ENCODE measurements at places on chromosomes 2 and 18.

DNA sequence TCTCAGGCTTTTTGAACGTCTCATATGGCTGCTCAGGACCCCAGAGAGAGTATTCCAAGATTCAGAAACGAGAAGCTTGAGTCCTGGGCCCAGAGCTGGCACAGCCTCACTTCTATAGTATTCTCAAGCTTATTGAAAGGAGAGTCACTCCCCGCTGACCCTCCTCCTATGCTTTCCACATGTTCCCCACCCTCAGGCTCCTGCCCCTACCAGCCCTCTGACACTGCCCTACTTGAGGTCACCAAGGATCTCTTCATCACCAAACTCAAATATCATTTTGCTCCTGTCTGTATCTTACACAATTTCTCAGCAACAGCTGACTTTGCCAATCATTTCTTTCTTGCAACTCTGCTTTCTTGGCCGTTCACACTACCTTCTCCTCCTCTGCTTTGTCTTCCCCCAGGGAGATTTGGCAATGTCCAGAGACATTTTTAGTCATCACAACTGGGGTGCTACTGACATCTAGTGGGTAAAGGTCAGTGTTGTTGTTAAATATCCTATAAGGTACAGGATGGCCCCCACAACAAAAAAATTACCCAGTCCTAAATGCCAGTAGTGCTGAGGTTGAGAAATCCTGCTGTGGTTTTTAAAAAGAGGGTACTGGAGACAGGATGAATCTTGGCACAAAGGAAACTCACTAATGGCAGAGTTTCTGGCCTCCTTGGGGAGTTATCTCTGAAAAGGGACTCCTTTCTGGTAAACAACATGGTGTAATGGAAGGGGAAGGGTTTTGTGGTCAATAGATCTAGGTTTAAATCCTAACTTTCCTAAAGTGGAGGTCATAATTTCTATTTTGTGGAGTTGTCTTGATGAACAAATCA, 26.9 kb upstream of the INSIG2 start:
- peaks cover 6% of the 10 kb centered on the region for H3K4me1 ChIP-seq
- no peak overlapping the region for H3K4me3 ChIP-seq
- no peaks in the 10 kb centered on the region for H3K36me3 ChIP-seq

- H3K4me3 ChIP-seq = no peak overlapping the region
- DNase-seq = no peak
- H3K4me1 ChIP-seq = no peaks in the 10 kb centered on the region
- no peak overlapping the region for H3K27ac ChIP-seq
Observed at GRCh38 chr2:216362730-216363129, 9.6 kb downstream of the MARCHF4 start.

- H3K4me1 ChIP-seq = no peaks in the 10 kb centered on the region
- no peak overlapping the region for H3K4me3 ChIP-seq
- H3K27me3 ChIP-seq = no peaks in the 10 kb centered on the region
- DNase-seq = no peak
Observed at GRCh38 chr18:67549946-67550345, 33.4 kb upstream of the DSEL start.

GRCh38 chr2:127859712-127860085, 1.7 kb upstream of the POLR2D start:
- peaks cover 29% of the 10 kb centered on the region for H3K36me3 ChIP-seq
- no peak overlapping the region for H3K27ac ChIP-seq
- peak overlapping the region; percentile 59 for H3K4me3 ChIP-seq

DNA sequence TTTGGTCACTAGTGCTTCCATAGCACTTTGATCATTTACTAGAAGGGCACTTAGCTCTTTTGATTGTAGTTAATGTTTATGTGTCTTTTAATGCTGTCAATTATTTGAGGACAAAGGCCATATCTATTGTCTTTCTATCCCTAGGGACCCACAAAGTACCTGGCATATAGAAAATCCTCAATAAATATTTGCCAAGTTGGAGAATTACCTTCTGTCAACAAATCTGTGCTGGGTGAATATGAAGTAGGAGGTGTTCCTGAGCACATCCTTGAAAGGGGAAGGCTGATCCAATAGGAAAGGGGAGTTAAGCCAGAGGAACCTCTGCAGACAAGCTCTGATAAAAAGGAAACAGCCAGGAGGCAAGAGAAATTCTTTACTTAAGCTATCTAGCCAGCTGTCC, 8.2 kb downstream of the DPP4 start:
- H3K27ac ChIP-seq = no peak overlapping the region
- H3K4me3 ChIP-seq = no peak overlapping the region
- peaks cover 37% of the 10 kb centered on the region for H3K36me3 ChIP-seq
- H3K4me1 ChIP-seq = peaks cover 52% of the 10 kb centered on the region

GRCh38 chr2:120590841-120591240, 144.8 kb upstream of the GLI2 start:
- H3K4me3 ChIP-seq = no peak overlapping the region
- H3K4me1 ChIP-seq = peaks cover 3% of the 10 kb centered on the region
- no peak overlapping the region for H3K27ac ChIP-seq
- H3K36me3 ChIP-seq = no peaks in the 10 kb centered on the region
- DNase-seq = no peak

GRCh38 chr2:159322419-159322818, 35.9 kb upstream of the WDSUB1 start:
- no peak overlapping the region for H3K27ac ChIP-seq
- H3K4me3 ChIP-seq = no peak overlapping the region
- H3K4me1 ChIP-seq = no peaks in the 10 kb centered on the region
- DNase-seq = no peak
- H3K36me3 ChIP-seq = no peaks in the 10 kb centered on the region
- no peaks in the 10 kb centered on the region for H3K27me3 ChIP-seq

GRCh38 chr2:71784734-71785511, 331.6 kb downstream of the DYSF start:
- H3K27me3 ChIP-seq = peaks cover 6% of the 10 kb centered on the region
- H3K4me3 ChIP-seq = no peak overlapping the region
- H3K4me1 ChIP-seq = no peaks in the 10 kb centered on the region
- DNase-seq = no peak
- no peaks in the 10 kb centered on the region for H3K36me3 ChIP-seq

- no peak overlapping the region for H3K4me3 ChIP-seq
- H3K4me1 ChIP-seq = no peaks in the 10 kb centered on the region
- H3K36me3 ChIP-seq = no peaks in the 10 kb centered on the region
- H3K27me3 ChIP-seq = no peaks in the 10 kb centered on the region
- DNase-seq = no peak
Observed at GRCh38 chr2:199219551-199219950, 238.2 kb downstream of the SATB2 start.

DNA sequence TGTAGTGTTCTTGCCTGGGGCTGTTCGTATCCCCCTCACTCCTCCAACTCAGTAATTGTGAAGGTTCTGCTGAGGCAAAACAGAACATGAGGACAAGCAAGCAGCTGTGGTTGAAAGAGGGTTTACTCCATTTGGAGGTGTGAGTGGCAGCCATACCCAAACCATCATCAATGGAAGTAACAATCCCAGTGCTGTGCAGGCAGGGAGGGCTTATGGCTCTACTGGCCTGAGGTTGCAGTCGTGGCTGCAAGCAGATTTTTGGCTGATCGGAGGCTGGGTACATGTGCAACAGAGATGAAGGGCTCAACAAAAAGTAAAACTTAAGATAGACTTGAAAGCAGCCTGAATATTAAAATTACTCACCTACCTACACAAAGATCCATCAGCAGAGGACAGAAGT, 13.2 kb downstream of the SRSF7 start:
- H3K4me1 ChIP-seq = peaks cover 19% of the 10 kb centered on the region
- H3K4me3 ChIP-seq = no peak overlapping the region
- DNase-seq = no peak
- H3K36me3 ChIP-seq = peaks cover 62% of the 10 kb centered on the region
- peak overlapping the region; percentile 66 for H3K27ac ChIP-seq
- no peaks in the 10 kb centered on the region for H3K27me3 ChIP-seq

DNA sequence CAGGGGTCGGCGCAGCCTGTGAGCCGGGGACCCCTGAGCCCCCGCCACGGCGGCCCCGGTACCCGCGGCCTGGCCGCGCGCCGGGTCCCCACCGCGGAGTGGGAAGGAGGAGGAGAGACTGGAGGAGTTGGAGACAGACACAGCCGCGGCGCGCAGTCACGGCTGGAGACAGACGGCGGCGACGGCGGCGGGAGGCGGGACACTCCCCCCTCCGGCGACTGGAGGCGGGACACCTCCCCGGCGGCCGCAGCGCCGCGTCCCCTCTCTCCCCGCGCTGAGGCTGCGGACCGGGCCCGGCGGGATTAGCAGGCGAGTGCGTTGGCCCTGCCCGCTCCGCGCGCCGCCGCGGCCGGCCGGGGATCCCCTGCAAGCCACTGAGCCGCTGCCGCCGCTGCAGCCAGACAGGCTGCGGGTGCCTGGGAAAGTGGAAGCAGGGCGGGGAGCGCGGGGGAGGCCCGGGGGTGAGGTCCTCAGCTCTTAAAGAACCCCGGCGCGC, 1.0 kb upstream of the LDLRAD4 start:
- H3K36me3 ChIP-seq = peaks cover under 1% of the 10 kb centered on the region
- peaks cover 13% of the 10 kb centered on the region for H3K27me3 ChIP-seq
- peaks cover 38% of the 10 kb centered on the region for H3K4me1 ChIP-seq
- H3K4me3 ChIP-seq = peak overlapping the region; percentile 31
- H3K27ac ChIP-seq = no peak overlapping the region

DNA sequence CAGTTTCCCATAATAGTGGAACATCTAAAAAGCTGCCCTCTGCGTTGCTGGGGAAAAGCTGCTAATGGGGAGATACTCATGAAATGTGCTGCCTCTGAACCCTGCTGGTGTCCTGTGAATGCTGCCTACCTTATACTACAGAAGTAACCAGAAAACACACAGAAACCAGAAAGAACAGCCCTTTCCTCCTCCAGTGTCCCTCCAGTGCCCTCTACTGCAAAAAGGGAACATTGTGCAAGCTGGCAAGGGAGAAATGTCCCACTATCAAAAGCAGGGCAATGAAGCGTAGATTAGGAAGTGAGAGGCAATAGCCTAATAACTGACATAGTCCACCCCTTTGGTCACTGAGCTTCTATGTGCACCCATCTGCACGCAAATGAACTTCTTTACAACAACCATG, 162.7 kb upstream of the ETAA1 start:
- peaks cover 4% of the 10 kb centered on the region for H3K27me3 ChIP-seq
- H3K4me1 ChIP-seq = no peaks in the 10 kb centered on the region
- no peak overlapping the region for H3K27ac ChIP-seq
- H3K36me3 ChIP-seq = no peaks in the 10 kb centered on the region

DNA sequence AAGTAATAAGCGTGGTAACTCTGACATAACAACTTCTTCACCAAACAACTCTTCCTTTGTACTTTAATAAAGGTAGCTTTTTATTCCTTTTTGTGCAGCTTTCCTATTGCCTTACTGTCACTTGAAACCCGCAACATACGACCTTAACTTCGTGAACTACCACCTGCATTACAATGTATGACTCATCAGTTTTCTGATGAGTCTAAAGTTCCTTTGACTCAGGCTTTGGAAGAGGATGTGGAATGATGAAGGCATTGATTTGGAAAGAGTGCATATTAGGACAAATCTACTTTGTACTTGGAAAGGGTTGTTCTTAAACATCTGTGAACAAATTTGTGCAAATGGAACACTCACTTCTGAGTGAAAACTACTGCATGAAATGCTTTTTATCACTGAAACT, 1012.1 kb downstream of the TMEM182 start:
- H3K4me3 ChIP-seq = no peak overlapping the region
- no peaks in the 10 kb centered on the region for H3K27me3 ChIP-seq
- no peaks in the 10 kb centered on the region for H3K36me3 ChIP-seq
- H3K4me1 ChIP-seq = no peaks in the 10 kb centered on the region
- no peak overlapping the region for H3K27ac ChIP-seq

DNA sequence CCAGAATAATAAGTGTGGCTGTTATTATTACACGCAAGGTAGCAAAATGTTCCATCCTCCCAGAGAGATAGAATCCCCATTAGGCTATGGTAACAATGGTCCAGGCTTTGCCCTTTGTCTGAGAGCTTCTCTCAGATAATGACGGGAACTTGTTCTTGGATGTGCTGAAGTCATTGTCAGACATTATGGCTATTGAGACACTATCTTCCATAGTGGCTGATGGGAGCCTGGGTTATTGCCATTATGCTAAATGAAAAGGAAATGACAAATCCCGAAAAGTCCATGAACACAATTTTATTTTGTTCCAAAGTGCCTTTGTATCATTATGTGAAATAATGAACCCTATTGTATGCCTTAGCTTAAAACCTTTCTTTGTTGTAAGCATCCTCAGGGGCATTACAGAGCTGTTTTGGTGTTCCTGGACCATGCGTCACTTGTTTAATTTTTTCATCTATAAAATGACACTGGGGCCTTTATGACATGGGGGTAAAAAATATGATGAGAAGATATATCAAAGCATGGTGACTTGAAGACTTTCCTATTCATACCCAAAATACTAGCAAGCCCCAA, 218.5 kb downstream of the KCNS3 start:
- H3K27ac ChIP-seq = no peak overlapping the region
- H3K4me3 ChIP-seq = no peak overlapping the region
- peaks cover 4% of the 10 kb centered on the region for H3K27me3 ChIP-seq
- H3K4me1 ChIP-seq = no peaks in the 10 kb centered on the region
- DNase-seq = no peak

- no peaks in the 10 kb centered on the region for H3K36me3 ChIP-seq
- H3K4me3 ChIP-seq = no peak overlapping the region
- H3K4me1 ChIP-seq = peaks cover 30% of the 10 kb centered on the region
- DNase-seq = no peak
- no peak overlapping the region for H3K27ac ChIP-seq
Observed at GRCh38 chr2:233976690-233977294, 59.6 kb downstream of the TRPM8 start.

DNA sequence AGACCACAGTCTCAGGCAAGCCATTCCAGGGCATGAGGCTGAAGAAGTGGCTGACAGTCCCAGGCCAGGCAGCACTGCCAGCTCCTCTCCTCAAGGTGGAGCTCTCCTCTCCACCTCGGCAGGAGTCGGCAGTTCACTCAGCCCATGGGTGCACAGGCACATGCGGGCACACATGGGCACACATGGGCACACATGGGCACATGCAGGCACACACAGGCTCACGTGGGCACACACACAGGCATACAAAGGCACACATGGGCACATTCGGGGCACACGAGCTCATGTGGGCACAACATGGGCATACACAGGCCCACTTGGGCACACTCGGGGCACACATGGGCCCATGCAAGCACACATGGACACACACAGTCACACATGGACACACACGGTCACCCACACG, 65.3 kb upstream of the TAF1B start:
- H3K4me1 ChIP-seq = peaks cover 34% of the 10 kb centered on the region
- H3K27me3 ChIP-seq = no peaks in the 10 kb centered on the region
- H3K36me3 ChIP-seq = no peaks in the 10 kb centered on the region
- H3K27ac ChIP-seq = no peak overlapping the region
- no peak overlapping the region for H3K4me3 ChIP-seq

- H3K36me3 ChIP-seq = peaks cover 13% of the 10 kb centered on the region
- H3K27me3 ChIP-seq = no peaks in the 10 kb centered on the region
- H3K4me3 ChIP-seq = peak overlapping the region; percentile 96
- peak; percentile 57 for DNase-seq
Observed at GRCh38 chr2:86623043-86623493, 597 bp downstream of the RNF103 start.

GRCh38 chr2:109446278-109447131, 167.3 kb downstream of the SEPTIN10 start:
- DNase-seq = no peak
- H3K36me3 ChIP-seq = peaks cover 20% of the 10 kb centered on the region
- no peak overlapping the region for H3K4me3 ChIP-seq
- H3K4me1 ChIP-seq = no peaks in the 10 kb centered on the region
- no peak overlapping the region for H3K27ac ChIP-seq
- H3K27me3 ChIP-seq = no peaks in the 10 kb centered on the region

- no peak overlapping the region for H3K4me3 ChIP-seq
- peaks cover 55% of the 10 kb centered on the region for H3K27me3 ChIP-seq
- no peak overlapping the region for H3K27ac ChIP-seq
- DNase-seq = no peak
Observed at GRCh38 chr2:5696945-5697521, 4.8 kb downstream of the SOX11 start.

- DNase-seq = no peak
- no peak within 1 kb of the TSS for H3K27ac ChIP-seq
- no peaks in the 10 kb centered on the region for H3K4me1 ChIP-seq
Observed at GRCh38 chr18:31760695-31761094, at the start of gene SLC25A52. Gene SLC25A52 (minus strand): TSS chr18:31760880. CDS start chr18:31760661, 219 bp downstream.
